Neuronal stem cell (in vitro differentiated cells): ENCODE measurements at places on chromosomes 5 and 9.

- DNase-seq: no peak
Observed at GRCh38 chr9:81375187-81376100, 313.9 kb downstream of the TLE1 start.

DNA sequence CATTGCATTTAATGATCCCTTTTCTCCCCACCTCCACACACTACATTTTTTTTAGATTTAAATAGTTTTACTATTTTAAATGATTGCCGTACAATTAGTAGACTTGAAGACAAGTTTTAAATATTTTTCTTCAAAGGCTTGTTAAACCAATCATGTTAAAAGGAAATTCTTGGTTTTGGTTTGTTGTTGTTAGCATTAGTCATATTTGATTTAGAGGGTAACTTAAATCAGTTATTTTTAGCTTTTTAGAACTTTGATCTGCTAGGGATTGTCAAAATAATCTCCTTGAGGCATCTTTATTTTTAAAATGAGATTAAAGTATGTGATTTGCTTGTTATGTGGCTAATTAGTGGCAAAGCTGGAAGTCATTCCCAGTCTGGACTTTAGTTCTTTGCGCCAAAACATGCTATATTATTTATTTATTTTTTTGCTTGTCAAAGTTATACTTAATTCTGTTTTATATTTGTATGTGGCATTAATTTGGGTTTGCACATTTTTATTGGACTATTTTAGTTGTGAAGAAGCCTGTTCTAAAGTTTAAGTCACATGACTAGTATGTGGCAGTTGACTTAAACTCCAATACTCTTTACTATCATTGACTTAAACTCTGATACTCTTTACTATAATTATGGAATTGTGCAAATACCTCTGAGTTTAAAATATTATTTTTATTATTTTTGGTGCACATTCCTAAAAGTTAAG is 14.7 kb downstream of the ITGA1 start:
- no peak for DNase-seq

DNA sequence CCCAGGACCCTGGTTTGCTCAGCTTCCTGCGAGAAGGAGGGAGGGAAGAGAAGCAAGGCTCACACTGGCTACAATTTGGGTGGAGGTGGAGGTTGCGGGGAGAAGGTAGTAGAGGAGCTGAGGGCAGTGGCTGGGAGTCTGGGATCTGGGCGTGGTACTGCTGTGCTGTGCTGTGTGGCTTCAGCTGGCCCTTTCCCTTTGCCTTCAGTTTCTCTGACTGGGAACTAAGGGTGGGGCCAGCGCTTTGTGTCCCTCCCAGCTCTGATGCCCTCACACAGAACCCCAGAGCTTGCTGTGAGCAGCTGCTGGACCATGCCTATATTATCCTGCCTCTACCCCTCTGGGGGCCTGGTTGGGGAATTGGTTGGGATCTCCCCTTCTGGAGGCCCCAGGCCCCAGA is 60.9 kb downstream of the RGS3 start:
- no peak for DNase-seq

- no peak for DNase-seq
Observed at GRCh38 chr9:70504834-70505233, 90.4 kb upstream of the KLF9 start.

GRCh38 chr9:135885100-135885853 is 22.1 kb downstream of the CAMSAP1 start:
- DNase-seq: no peak

DNA sequence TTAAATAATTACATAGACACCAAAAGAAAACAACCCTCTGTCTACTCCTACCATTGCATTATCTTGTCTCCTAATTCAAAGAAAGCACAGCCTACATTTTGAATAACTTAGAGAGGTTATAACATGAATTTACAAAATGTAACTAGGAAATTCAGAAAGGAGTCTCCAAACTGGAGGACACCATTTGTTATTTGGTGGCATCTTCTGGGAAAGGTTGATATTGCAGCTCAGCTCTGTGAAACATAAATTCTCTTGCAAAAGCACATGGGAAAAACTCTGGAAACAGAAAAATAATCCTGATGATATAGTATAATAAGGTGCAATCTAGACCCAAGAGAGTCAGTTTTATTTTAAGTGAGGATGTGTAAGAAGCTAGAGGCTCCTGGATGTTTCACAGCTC is 215.3 kb downstream of the MLLT3 start:
- no peak for DNase-seq

- DNase-seq: no peak
Observed at GRCh38 chr5:1138445-1139245, 26.8 kb upstream of the SLC12A7 start.

DNA sequence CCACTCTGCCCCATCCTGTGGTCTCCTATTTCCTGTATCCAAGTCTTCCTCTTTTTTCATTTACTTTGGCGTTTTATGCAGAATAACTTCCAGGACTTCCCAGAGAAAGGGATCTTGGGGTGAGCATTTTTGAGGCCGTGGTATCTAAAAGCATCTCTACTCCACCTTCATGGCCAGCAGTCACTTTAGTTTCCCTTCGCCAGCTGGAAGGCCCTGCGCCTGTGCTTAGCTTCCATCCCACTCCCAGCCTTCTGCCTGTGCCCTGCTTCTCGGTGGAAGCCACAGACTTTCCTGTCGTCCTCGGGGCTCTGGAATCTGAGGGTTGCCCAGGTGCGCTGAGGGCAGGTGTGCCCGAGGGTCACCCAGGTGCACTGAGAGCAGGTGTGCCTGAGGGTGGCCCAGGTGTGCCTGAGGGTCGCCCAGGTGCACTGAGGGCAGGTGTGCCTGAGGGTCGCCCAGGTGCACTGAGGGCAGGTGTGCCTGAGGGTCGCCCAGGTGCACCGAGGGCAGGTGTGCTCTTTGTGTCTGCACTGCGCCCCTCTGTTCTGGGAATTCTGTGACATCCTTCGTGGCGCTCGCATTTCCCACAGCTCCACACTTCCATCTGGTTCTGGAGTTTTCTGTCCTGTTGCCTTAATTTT is 32.4 kb upstream of the LRRC14B start:
- DNase-seq: no peak

GRCh38 chr9:33239921-33240320 is at the start of gene SPINK4:
SPINK4 (plus strand) TSS chr9:33240167; CDS start chr9:33240209, 42 bp downstream.
- DNase-seq: no peak
